ENCODE measurements at places on chromosomes 5 and 9. TPM values are rescaled to one million over a fixed set of nuclear protein-coding genes. Genes with fewer than 3 reads are reported as not detected.

Gene PCDHB5
- total RNA-seq, result 16.3 TPM

Gene SLC6A18
- not detected for total RNA-seq

Gene ECM2
- total RNA-seq, result 2.2 TPM

Gene SNCAIP
- 73.6 TPM for total RNA-seq

Gene IL4
- total RNA-seq, result not detected

Gene TRIM7
- total RNA-seq, result 2.5 TPM

Gene AQP7
- total RNA-seq, result not detected

Gene PGM5
- 1.6 TPM for total RNA-seq

Gene MARCHF11
- total RNA-seq, result 1.3 TPM

Gene IER5L
- 20.3 TPM for total RNA-seq

Gene ZBTB5
- 29.1 TPM for total RNA-seq

Gene ZNF883
- 75.4 TPM for total RNA-seq

Gene FOXD4L5
- 0.31 TPM for total RNA-seq

Gene NIM1K
- total RNA-seq, result 8.5 TPM

Gene PCDHA8
- 25.7 TPM for total RNA-seq

Gene PRRC2B
- 321 TPM for total RNA-seq

Gene PCDHA9
- 42.6 TPM for total RNA-seq

Gene TAF11L10
- not detected for total RNA-seq

All from parietal lobe (tissue), 2 donors.